ENCODE measurements at places on chromosomes 4 and X.

DNA sequence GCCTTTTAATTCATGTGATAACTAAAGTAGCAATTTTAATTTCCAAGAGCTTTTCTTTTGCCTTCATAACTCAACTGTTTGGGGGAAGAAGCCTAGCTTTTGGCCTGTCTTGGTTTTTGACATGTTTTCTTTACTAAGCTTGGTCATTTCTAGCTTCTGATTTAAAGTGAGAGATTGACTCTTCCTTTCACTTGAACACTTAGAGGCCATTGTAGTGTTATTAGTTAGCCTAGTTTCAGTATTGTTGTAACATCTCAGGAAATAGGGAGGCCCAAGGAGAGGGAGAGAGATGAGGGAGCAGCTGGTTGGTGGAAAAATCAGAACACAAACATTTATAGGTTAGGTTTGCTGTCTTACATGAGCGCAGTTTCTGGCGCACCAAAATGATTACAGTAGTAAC, 44.8 kb downstream of the DCLK2 start:
- no peak for DNase-seq

DNA sequence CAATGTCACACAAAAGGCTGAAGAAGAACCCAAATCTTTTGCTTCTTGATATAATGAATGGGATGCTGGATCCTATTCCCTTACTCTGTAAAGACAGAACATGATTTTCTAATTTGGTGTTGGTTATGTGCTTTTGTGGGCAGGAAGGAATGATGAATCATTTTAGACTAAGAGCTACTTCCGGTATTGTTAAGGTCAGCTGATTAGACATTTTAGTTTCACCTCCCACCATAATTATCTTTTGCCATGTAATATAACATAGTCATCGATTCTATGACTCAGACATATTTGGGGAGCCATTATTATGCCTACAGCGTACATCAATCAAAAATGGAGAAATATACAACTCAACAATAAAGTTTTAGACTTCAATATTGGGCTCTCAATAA, 265.3 kb downstream of the ZNF674 start:
- DNase-seq = no peak

- no peak for DNase-seq
Measured at GRCh38 chr4:35503435-35503834, 740.9 kb downstream of the ARAP2 start.

DNA sequence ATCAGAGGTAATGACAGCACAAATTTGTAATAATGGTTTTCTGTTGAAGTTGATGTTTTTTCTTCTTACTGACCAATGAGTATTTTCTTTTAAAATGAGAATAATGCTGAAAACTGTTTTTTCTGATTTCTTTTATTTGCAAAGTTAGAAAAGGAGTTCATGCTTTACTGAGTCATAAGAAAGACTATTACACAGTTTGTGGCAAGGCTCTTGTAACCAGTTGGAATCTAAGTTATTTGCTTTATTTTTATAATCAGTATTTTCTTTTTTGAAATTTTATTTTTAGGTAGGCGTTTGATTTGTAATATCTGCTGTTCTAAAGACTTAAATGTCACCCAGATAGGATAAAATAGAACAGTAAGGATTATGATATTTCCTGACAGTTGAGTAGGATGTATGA, 25.5 kb downstream of the ANAPC4 start:
- no peak for DNase-seq

- DNase-seq = no peak
Measured at GRCh38 chr4:71749008-71749594, 34.8 kb downstream of the GC start.

- DNase-seq = no peak
Measured at GRCh38 chrX:142156567-142156966, 48.5 kb downstream of the MAGEC2 start.

- DNase-seq = no peak
Measured at GRCh38 chr4:177667687-177668086, 225.4 kb upstream of the AGA start.

- DNase-seq = no peak
Measured at GRCh38 chrX:77960567-77960966, 8.9 kb downstream of the PGAM4 start.

DNA sequence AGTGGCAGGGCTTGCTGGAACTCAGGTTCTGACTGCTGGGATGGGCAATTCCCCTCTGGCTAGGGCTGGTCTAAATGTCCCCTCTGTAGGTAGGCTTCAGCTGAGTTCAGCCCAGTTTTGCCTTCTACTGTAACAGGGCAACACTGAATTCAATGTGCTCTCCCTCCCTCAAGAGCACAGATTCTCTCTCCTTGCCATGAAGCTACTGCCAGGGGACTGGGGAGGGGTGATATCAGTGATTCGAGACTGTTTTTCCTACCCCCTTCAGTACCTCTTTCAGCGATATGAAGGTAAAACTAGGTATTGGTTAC, 23.4 kb upstream of the STPG2 start:
- no peak for DNase-seq

GRCh38 chrX:155645180-155645579, 32.4 kb upstream of the TMLHE start:
- no peak for DNase-seq

GRCh38 chr4:82797405-82798111, 1.0 kb downstream of the SCD5 start:
- no peak for DNase-seq

DNA sequence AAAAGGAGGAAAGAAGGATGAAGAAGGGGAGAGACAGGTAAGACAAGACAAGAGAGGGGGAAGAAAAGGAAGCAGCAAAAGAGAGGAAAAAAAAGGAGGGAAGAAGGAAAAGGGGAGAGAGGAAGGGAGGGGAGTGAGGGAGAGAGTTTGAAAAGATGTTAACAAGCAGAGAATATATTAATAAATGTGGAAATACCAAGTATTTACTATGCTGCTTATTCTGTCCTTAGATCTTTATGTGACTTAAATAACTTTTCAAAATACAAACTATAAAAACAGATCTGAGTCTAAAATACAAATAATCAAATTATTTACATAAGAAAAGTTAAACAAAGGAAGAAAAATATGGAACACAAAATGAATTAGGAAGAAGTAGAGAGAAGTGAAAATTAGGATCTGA, 18.4 kb upstream of the COX18 start:
- DNase-seq = no peak

GRCh38 chr4:153223427-153223801, 19.2 kb downstream of the TRIM2 start:
- DNase-seq = no peak

GRCh38 chr4:18180122-18180521, 158.6 kb upstream of the LCORL start:
- no peak for DNase-seq

DNA sequence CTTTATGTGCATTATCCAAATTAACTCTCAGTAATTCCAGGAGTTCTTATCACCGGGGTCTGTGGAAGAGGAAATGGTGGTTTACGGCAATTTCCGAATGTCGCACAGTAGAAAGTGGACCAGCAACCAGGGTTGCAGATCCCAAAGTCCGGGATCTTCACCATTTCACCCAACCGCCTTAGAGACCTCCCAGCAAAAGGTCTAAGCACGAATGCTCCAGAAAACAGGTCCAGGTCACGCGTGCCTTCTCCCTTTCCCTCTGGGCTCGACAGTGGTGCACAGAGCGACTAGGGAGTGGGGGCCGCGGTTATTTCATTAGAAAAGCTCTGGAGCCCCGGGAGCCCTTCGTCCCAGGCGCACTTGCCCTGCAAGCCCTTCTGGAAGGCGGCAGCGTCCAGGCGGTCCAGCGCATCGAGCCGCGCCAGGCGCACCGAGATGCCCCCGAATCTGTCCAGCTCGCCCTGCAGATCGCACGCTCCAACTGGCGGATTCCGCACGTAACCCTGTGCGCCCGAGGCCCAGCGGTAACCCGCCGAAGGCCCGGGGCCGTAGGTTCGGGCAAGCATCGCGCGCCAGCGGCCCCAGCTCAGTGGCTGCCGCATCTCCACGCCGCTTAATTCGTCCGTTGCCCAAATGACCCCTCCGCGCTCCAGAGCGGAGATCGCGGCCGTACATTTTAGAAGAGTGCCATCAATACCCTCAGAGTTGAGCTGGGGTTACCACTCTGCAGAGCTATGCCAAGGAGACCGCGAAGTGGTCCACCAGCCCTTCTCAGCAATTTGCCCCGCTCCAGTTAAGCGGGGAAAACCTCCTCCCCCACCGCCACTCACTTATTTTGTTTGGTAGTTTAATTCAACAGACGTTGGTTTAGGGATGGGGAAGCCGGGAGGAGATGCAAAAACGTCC, at the start of gene NUDT6:
Gene NUDT6, minus strand, starts transcription at position 627 of the 906 bp plus-strand sequence. Its CDS starts 25 bp downstream, at position 602.
- no peak for DNase-seq

DNA sequence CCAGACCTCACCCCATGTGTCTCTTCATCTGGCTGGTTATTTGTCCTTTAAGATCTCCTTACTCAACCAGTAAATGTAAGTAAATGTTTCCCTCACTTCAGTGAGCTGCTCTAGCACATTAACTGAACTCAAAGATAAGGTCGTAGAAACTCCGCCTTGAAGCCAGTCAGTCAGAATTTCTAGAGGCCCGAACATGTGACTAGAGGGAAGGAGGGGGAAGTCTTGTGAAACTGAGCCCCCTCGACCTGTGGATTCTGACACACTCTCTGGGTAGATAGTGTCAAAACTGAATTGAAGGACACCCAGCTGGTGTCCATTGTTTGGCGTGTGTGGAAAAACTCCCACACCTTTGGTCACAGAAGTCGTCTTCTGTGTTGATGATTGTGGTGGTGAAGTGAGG, 933.9 kb downstream of the ADGRL3 start:
- DNase-seq = no peak

- no peak for DNase-seq
Measured at GRCh38 chr4:38723726-38724474, 58.9 kb downstream of the TLR10 start.

GRCh38 chrX:112306027-112306426, 223.5 kb upstream of the TRPC5 start:
- no peak for DNase-seq

DNA sequence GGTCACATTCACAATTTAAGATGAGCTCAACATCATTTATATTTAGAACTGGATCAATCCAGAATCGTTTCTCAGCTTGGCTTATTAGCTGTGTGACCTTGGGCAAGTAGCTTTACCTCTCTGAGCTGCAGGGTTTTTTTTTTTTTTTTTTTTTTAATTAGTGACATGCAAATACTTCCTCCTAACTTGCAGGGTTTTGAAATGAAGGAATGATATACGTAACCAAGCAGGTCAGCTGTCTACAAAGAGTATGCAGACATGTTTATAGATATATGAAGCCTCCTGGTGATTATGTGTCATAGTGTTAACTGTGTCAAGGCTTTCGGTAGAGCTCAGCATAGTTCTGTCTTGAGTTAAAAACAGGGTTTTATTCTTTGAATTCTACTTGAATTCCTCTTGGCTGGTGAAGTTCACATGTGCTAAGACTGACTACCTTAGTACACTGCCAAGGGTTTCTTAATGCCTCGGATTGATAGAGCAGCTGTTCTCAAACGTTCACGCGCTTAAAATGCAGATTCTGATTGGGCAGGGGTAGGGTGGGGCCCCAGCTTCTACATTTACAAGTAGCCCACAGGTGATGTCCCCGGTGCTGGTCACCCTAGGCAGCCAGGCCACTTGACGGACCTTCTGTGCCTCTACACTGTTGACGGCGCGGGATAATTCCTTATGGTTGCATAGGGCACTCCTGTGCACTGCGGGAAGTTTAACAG, 654 bp upstream of the STS start:
- DNase-seq = no peak

- DNase-seq = no peak
Measured at GRCh38 chr4:33924811-33925210, 2319.5 kb downstream of the ARAP2 start.
